ENCODE measurements at places on chromosomes 2 and 18.

- no peak for DNase-seq
Measured at GRCh38 chr2:120957905-120958304, 222.2 kb downstream of the GLI2 start.

DNA sequence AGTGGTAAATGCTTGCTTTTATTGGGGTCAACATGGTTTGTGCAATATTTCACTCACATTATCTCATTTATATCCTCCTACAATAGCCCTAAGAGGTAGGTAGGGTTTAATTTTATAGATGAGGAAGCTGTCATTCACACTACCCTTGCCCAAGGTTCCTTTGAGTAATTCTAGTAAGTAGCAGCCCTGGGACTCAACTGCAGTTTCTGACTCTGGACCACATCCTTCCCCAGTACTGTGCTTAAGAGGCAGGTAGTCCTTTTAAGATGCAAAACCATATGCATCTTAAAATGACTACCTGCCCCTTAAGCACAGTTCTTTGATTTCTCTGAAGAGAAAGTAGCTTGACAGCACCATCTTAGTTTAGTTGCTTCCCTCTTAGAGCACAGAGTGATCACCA, 15.7 kb upstream of the NT5C1B start:
- DNase-seq = no peak

DNA sequence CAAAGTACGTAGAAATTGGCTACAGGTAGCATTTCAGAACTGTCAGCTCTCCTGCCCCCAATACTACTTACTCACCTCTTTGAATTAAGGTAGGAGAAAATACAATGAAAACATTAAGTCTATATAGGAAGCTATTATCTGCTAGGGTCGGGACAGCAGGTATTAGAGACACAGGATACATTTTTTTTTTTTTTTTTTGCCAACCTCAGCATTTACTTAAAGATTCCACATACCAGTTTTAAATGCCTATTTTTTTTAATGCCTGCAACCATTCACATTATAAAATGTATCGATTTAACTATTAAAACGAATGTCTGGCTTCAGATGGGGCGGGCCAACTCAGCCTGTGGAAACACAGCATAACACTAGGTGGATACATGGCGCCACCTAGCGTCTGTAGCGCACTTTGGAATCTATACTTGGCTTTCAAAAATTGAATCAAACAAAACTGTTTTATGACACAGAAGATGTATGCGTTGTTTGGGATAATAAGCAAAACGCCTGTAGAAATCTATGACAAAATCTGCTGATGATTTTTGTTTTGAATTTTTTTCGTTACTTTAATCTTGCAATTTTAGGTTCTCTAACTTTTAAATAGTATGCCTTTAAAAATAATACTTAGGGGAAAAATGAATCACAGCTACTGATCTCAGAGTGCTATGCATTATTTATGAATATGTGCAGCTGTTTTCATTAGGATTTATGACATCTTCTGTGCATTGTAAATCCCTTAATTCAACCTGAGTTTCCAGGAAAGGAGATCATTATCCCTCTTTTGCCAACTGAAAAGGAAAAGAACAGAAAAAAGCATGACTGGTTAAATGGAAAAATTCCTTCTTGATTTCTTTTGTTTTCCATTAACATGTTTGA, 261.0 kb downstream of the NYAP2 start:
- DNase-seq = peak; percentile 22

- DNase-seq = no peak
Measured at GRCh38 chr2:94956797-94957391, 68.6 kb upstream of the MAL start.

DNA sequence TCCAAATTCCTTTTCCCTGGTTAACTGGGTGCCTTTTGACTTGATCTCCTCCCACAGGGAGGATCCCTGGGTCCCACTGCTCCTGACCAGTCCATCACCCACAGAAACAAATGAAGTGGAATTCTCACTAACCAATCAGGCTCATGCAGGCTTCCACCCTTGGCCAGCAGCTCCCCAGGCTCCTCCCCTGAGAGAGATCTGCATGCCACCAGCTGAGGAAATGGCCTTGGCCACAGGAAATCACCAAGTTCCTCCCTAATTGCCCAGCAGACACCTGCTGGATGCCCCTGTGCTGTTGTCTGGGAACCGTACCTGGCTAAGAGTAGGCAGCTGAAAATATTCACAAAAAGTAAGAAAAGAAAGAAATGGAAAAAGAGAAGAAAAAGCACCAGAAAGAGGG, 207.4 kb downstream of the NCK2 start:
- no peak for DNase-seq

- no peak for DNase-seq
Measured at GRCh38 chr18:36374262-36374661, 76.7 kb downstream of the FHOD3 start.

DNA sequence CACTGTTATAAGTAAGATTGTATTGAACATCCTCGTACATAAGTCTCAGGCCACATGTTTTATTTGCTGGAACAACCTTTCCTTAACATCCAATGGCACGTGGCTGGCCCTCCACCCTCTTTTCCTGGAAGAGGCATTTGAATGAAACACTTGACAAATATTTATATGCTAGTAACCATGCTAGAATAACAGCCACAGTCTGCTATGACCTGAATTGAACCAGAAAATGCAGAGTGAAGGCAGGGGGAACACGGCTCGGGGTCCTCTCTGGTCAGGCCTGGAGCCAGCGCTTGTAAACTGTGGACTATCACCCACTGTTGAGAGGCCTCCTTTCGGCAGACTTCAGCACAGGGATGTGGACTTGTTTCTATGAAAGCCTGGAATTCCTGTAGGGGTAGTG, 198.2 kb upstream of the COPS8 start:
- DNase-seq = no peak

DNA sequence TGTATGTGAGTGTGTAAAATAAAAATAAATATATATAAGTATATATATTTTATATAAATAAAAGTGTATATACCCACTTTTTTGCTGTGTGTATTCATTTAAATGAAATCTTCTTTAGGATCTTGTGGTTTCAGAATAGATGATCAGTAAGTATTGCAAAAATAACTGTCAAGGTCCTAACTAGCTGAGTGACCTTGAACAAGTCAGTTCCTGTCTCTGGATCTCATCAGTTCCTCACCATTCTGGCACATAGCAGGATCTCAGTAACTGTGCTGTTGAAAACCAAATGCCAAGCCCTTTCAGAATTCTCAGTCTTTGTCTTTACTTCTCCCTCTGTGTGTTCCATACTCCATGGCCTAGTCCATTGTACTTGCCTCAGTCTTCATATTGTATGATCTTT, 115.3 kb upstream of the CXCR4 start:
- DNase-seq = no peak

DNA sequence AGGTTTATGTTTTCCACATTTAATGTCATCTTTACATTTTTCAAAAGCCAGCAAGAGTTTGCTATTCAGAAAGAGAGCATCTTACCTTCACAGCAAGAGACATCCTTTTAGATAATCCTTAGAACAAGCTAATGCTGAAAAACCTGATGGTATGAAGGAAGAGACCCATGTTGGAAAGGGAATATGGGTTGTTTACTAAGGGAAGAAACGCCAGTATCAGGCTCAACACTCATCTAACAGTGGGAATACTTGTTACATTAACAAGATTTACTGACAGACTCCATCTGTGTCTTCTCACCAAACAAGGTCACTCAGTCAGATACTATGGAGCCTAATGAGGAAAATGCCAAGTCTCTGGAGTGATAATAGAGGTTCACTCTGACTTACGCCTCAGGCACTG, 1474.1 kb upstream of the SLC39A10 start:
- DNase-seq = no peak

DNA sequence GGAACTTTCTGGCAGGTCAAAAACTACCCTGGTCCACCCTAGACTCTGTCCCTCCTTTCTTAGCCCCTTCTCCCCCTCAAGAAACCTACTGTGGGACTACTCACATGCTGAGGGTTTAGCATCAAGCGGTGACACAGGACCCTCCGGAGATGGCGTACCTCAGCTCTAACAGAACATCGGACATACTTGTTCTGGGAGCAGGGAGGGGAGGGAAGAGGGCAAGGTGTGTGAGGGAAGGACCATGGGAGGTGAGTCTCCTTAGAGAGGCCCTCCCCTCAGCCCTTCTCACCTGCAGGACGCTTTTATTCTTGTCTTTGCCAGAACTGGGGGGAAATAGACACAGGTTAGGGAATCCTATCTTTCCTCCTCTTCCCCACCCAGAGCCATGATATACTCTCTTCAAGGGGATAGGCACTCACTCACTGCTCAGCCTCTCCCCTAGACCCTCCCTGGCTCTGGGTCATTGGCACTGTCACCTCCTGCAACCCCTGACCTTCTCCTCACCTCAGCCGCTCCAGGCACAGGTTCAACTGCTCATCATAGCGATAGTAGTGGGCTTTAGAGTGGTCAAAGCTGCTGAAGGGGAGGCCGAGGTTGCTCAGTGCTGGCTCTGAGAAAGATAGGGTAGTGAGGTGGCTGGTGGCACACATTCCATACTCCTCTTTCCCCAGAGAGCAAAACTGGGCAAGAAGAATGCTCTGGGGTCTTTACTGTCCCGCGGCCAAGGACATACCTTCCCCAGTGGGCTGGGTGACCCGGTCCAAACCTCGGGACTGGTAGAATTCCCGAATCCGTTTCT, 1.8 kb downstream of the PCGF1 start:
- DNase-seq = no peak

DNA sequence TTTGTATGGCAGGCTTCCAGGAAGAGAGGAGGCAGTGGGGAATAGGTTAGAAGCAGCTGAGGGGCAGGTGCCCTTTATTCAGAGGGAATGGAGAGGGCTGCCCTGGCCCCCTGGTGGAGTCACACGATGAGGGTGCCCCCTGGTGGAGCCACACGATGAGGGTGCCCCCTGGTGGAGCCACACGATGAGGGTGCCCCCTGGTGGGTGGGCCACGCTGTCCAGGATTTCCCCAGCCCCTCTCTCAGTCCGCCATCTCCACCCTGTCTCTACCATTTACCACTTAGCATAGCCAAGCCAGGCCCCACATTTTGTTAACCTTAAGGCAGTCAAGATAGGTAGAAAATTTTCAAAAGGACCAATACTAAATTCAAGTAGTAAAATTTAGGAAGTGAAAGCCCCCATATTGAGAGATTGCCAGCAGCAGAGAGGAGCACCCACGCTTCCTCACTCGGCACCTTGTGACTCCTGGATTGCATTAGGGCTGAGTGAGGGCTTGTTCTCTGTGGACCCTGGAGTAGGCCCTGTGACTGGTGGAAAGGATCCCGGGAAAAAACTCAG, 10.4 kb upstream of the FAM228A start:
- DNase-seq = no peak

GRCh38 chr2:112048887-112049286, 6.2 kb upstream of the TMEM87B start:
- no peak for DNase-seq

DNA sequence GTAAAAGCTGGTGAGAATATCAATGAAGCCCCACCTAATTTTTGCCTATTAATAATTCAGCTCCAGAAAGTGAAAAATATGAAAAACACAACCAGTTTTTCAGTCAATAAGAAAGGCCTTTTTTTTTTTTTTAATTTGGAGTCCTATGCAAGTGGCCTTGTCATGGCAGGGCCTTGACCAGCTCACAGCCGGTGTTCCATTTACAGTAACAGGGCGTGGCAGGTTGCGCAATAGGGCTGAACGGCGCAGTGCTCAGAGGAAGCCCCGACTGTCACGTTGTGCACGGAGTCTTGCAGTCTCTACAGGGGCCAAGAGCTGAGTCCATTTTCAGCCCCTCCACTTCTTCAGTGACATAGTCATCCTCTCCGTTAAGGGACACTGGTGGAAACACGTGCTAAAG, 184.1 kb upstream of the FN1 start:
- DNase-seq = no peak

- DNase-seq = no peak
Measured at GRCh38 chr2:190583507-190584337, 49.2 kb upstream of the NEMP2 start.

GRCh38 chr2:116809109-116809508, 1005.4 kb upstream of the DDX18 start:
- DNase-seq = no peak

GRCh38 chr2:192544371-192544955, 349.7 kb upstream of the TMEFF2 start:
- DNase-seq = no peak

DNA sequence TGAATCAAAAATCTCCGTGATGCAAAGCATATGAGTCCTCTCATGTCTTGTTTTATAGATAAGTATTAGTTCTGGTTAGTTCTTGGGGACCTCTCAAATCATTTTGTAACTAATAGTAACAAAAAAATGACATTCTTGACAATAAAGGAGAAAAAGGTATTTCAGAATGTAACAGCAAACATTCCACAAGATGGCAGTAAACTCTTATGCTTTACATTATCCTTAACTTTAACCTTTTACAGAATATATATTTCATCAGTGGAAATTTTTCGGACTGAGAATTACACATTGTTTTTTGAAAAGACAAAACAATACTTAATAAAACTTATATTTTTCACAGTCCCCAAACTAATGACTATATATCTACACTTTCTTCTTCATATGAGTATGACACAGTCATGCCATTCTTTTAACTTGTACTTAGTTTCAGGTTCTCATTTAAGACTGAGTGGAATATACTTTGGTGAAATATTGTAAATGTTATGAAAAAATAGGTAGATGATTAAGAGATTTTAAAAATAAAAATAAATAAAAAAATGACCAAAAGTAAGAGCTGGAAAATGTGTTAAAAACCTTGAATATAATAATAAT, 142.9 kb upstream of the NXPH2 start:
- no peak for DNase-seq

GRCh38 chr2:229273723-229274338, 2.7 kb upstream of the PID1 start:
- no peak for DNase-seq

- DNase-seq = no peak
Measured at GRCh38 chr2:192194265-192194865, 368 bp downstream of the TMEFF2 start.

- DNase-seq = no peak
Measured at GRCh38 chr2:239781454-239781853, 243.7 kb downstream of the NDUFA10 start.

DNA sequence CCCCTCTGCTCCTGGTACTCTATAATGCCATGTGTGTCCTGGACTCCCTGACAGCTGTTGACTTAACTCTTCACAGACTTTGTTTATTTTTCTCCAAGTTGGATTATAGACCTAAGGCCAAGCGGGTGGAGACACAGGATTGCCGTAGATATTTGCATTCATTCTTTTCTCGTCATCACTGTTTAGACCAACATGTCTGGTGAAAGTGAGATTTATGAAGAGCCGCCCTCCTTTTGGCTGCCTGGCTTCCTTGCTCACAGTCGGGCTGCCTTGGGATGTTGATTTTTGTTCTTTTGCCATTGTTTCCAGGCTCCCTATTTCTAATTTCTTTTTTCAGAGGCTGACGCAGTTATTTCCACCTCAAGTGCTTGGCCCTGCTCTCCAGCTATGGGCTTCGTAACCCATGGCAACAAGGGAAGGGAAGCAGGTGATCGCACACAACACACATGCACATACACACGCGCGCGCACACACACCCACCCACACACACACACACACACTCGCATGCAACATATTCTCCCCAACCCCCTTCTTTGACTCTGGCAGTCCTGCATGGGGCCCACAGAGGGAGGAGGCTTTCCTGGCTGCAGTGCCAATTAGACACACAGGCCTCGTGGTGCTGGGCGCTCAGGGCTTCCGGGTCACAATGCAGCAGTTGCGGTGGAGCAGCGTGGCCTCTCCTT, 296.5 kb downstream of the MTX2 start:
- no peak for DNase-seq

GRCh38 chr2:100196786-100197494, 54.5 kb upstream of the AFF3 start:
- no peak for DNase-seq
